ENCODE measurements at places on chromosomes 1 and 21.

DNA sequence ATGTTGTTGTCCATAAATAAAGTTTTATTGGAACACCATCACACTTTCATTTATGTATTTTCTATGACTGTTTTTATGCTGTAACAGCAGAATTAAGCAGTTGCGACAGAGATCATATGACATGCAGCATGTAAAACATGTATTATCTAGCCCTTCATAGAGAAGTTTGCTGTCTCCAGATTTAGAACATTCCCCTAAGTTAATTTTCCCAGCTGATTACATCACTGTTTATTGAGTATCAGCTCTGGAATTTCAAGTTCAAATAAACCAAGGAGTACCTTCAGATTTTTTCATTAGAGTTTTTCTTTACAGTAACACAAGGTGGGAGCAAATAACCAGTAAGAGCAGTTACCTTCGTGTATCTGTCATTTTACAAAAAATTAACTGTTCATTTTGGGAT, 792.8 kb downstream of the USP25 start:
- DNase-seq = no peak

DNA sequence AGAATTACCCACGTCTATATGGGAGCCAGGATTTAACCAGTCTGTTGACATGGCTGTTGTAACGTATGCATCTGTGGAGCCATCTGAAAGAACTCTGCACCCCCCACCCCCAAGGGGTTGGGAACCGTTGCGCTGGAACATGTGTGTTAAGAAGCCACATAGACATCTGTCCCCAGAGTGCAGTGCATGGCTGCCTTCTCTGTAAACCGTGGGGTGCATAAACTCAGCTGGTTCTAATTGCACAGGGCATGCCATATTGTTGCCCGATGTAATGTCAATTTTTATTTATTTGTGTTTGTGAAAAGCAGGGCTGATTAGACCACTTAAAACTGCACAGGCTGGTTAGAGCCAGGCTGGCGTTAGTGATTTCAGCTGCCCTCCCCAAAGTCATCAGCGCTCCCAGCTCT, 70.1 kb upstream of the ROR1 start:
- DNase-seq = no peak

DNA sequence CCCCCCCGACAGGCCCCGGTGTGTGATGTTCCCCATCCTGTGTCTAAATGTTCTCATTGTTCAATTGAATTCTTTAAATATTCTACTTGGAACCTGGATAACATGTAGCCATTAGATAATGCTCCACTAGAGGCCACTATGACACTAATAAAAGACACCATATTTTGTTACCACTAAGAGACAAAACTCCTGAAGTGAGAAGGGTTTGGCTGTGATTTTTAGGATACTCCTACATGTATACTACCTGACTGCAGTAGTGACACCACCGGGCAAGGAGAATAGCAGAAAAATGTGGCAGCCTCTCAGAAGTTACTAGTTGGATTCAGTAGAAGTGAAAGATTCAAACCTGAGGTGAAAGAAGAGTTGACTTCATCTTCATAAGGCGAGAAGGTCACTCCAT, 36.0 kb downstream of the F5 start:
- no peak for DNase-seq

- DNase-seq = no peak
Observed at GRCh38 chr1:217482356-217483102, 148.4 kb downstream of the GPATCH2 start.

DNA sequence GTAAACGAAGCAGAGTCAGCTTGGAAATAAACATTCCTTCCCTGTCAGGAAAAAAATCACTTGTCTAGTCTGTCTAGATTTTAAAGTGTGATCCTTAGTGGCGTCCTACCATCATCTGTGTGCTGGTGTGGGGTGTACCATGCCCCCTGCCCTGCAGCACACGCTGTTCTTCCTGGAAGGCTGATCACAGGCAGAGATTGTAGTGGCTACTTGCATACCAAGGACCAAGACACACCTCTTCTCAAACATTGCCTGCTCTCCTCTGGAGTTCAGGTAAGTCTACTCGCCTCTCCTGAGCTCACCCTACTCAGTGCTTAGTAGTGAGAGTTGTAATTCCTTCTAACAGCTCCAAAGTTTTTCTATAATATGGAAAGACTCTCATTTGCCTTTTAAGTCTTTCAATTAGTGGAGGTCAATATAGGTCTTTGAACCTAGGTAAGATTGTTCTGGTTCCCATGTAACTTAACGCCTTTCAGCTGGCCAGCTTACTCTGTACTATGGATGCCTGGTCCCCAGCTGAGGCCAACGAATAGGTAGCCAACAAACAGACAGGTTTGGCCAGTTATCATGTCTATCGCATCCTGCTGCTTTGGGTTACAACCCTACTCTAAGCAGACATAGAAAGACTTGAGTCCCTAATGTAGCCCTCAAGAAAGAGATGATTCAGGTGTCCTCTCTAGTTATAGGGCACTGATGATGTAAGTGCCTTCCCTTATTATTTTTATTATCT, 55.4 kb downstream of the XCL1 start:
- DNase-seq = no peak

GRCh38 chr1:89606227-89606980, 26.5 kb upstream of the LRRC8C start:
- no peak for DNase-seq

DNA sequence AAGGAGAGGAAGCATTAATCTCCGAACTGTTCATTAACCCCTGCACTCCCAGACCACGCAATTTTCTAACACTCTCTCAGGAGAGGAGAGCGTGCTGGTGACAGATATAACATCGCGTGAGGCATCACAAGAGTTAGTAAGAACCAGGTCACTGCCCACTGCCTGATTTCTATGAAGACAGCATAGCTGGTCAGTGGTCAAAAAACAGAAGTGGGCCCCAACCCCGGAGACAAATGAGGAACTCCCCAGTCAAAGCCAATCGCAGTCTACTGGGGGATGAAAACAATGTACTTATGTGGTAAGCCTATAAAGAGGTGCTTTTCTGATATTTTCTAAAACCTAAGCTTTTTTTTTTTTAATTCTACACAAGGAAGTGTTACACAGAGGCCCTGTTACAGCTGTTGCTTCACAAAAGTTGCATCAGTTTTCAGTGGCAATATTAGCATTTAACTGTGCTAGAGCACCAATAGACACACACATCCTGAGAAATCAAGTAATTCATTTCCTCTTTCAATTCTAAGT, 231.8 kb upstream of the IRF2BP2 start:
- DNase-seq = no peak

DNA sequence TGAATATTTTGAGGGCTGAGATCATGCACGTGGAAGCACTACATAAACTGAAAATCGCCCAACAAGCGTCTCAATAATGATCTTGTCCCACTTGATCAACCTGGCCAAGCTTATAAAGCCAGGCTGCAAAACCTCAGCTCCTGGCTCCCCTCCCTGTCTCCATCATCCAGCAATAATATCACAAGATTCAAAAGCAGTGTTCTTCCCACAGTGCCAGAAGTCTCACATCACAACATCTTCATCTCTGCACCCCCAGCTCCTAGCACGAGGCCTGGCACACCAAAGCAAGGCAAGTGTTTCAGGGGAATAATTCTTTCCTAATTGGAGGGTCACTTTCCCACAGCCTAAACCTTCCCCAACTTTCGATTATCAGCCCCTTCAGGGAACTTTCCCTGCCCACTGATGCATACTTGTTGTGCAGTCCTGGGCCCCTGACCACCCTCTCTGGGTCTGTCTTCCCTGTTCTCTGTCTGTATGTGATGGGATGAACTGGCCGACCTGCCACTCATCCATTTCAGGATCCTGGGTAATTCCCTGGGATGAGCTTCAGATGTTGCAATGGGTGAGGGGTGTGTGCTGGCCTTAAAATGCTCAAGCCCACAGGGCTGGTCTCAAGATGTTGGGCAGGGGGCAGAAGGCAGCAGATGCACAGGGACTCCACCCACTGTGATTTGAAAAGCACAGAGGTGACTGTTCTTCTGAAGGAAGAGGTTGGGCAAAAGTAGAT, 129.0 kb downstream of the DMRTB1 start:
- no peak for DNase-seq

DNA sequence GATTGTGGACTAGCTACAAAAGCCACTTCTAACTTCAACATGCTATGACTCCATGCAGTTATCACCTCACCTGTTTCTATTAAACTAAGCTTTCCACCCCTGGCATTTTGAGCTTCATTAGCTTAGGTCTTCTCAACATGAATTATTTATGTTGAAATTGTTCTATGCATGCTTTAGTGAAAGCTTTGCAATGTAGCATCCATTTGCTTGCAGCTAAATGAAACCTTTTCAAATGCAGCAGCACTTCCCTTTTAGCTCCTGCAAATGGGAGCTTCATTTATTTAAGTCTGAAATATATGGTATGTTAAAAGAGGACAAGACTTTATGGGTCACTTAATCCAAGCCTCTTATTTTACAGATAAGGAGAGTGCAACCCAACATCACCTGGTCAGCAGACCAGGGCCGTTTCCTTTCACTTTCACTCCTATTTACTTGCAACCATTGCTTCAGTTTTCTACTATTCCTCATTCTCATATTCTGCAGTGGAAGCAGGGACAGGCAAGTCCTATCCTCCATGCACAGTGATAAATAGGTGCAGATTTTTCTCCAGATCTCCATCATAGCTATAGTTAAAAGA, 56.4 kb upstream of the SAMSN1 start:
- no peak for DNase-seq

DNA sequence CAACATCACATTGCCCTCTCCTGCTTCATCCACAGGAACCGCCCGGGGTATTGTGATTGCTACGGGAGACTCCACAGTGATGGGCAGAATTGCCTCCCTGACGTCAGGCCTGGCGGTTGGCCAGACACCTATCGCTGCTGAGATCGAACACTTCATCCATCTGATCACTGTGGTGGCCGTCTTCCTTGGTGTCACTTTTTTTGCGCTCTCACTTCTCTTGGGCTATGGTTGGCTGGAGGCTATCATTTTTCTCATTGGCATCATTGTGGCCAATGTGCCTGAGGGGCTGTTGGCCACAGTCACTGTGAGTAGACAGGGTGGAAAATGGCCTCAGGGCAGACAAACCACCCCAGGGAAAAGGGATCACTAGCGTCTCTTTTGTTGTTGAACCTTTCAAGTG, 12.7 kb downstream of the ATP1A4 start:
- DNase-seq = no peak

DNA sequence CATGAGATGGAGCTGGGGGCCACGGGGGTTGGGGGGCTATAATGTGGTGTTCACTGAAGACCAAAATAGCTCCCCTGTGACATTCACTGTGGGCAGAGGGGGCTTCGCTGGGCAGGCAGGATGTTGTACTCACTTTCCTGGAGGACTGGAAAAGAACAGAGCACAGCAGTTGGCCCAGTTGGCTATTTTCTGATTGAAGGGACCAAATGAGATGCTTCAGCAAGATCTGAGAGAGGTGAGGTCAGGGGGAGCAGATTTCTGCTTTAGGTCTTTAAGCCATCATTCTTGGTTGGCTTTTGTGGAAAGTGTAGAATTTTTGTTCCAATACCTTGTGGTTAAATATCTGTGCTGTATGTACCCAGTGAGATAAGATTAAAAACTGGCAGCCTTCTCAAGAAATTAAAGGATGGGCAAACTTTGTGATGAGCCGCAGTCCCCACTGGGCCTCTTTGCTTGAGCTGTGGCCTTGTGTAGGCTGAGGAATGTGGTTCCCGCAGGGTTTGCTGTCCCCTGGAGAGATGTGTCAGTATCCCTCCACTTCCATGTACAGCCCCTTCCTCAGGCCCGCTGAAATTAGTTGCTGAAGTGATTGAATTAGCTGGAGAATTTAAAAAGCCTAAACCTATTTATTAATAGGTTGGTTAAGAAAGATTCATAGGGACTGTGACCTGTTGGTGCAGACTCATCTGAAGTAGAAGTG, 80.7 kb downstream of the ATP5PO start:
- no peak for DNase-seq

- no peak for DNase-seq
Observed at GRCh38 chr1:159756397-159756796, 24.4 kb upstream of the DUSP23 start.

DNA sequence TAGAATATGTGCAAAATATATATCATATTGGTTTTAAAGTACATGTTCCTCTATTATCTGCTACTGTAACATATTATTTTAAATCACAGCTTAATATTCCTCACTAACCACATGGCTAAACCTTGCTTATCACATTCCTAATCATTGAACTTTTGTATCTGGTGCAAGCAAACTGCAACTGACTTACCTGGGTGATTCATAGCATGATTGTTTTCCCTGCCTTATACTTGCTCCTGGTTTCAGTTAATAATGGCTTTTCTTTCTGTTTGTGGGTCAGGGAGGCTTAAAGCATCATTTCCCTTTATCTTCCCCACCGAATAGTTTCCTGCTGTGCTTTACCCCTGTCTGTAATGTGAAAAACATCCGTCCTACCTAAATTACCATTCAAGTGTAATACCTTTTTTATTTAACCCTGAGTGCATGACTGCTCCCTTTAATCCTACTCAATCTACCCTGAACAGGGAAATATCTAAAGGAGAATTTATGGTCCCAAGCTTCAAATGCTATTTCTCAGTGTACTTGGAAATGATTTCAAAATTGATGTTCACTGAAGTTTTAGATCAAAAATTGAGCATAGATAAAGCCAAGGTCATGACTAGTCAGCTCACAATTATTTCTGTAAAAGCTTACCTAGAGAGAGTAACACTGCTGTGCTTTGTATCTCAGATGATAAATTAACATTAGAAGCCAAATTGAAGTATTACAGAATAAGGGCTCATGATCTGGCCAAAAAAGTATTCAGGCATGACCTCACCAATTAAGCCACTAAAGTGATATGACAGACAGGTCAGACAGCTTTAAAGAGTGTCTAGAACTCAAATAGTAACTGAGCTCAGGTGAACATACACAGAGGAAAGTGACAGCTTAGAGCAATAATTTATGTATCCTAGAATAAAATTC, 507.1 kb downstream of the BRINP3 start:
- DNase-seq = no peak

DNA sequence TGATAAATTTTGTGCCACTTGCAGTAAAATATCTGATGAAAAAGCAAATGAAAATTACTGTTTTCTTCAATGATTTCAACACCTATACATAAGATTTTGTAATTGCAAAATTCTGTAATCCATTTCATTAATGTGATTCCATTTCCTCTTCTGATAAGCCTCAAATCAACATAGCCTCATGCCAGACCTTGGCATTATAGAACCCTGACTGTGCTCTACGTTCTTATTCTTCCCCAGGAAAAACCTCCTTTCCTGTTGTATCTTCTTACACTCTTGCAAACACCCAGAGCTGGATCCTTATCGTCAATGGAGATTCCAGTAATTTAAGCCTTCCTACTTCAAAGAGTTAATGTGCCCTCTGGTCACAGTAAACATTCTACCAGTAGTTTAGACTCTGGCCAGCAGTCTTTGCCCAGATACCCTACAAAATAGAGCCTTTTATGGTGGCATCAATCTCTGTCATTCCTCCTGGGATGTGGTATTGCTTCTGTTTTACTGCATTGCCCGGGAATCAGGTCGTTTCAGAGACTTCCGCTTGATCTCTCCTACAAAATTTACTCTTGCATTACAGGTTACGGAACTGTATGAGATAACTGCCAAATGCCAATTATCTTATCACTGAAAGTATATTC, 48.5 kb upstream of the CHRM3 start:
- no peak for DNase-seq
